Lung (tissue), 17 donors: ENCODE measurements at places on chromosomes 13 and 19.

DNA sequence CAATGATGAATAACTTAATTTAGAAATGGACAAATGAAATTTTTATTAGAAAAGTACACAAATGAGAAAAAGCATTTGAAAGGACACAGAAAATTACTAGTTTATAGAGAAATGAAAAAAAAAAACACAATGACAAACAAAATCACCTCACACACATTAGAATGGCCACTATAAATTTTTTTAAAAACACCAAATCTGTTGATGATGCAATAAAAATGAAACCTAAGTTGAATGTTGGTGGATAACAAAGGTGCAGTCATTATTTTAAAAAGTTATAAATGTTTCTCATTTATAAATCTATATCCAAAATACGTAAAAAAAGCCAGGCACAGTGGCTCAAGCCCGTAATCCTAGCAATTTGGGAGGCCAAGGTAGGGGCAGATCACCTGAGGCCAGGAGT is 20.8 kb downstream of the ZNF626 start:
- no peak overlapping the region for H3K4me3 ChIP-seq
- no peaks in the 10 kb centered on the region for H3K4me1 ChIP-seq
- H3K36me3 ChIP-seq, result peaks cover 18% of the 10 kb centered on the region
- no peak overlapping the region for H3K27ac ChIP-seq
- no peaks in the 10 kb centered on the region for H3K27me3 ChIP-seq
- DNase-seq, result no peak

- no peaks in the 10 kb centered on the region for H3K4me1 ChIP-seq
- DNase-seq, result no peak
- H3K27me3 ChIP-seq, result no peaks in the 10 kb centered on the region
These were observed 221.0 kb downstream of the EFNB2 start for GRCh38 chr13:106314417-106314816.

GRCh38 chr19:7742575-7742974 is 4.8 kb downstream of the CD209 start:
- H3K27ac ChIP-seq, result no peak overlapping the region
- H3K27me3 ChIP-seq, result no peaks in the 10 kb centered on the region
- H3K4me1 ChIP-seq, result no peaks in the 10 kb centered on the region
- no peaks in the 10 kb centered on the region for H3K36me3 ChIP-seq

GRCh38 chr19:34096020-34096915 is 76.0 kb upstream of the LSM14A start:
- H3K4me1 ChIP-seq, result no peaks in the 10 kb centered on the region
- no peaks in the 10 kb centered on the region for H3K27me3 ChIP-seq
- H3K36me3 ChIP-seq, result no peaks in the 10 kb centered on the region
- DNase-seq, result peak; percentile 73

DNA sequence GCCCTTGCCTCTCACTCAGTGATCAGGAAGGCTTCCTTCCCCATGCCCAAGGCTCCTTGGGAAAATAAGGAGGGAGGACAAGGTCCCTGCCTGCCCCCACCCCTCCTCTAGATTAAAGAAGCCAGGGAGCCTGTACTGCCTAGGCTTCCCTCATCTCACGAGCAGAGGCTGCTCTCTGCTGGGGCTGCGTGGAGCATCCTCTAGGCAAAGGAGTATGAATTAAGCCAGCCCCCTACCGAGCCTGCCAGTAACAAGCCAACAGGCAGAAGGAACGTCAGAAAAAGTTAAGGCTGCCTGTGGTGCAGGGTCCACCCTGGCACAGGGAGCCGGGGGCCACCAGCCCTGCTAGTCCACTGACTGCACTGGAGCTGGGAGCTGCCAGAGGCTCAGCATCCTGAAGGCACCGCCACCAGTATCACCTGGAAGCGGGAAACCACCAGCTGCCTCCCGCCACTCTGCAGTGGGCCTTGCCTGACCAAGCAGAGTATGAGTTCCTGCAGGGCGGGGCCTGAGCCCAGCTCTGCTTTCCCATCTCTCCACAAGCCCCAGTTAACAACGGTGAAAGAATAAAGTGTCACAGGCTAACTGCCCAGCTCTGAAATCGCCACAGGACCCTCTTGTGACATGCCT is 6.8 kb downstream of the NAPA start:
- no peak for DNase-seq
- peaks cover 16% of the 10 kb centered on the region for H3K4me1 ChIP-seq

DNA sequence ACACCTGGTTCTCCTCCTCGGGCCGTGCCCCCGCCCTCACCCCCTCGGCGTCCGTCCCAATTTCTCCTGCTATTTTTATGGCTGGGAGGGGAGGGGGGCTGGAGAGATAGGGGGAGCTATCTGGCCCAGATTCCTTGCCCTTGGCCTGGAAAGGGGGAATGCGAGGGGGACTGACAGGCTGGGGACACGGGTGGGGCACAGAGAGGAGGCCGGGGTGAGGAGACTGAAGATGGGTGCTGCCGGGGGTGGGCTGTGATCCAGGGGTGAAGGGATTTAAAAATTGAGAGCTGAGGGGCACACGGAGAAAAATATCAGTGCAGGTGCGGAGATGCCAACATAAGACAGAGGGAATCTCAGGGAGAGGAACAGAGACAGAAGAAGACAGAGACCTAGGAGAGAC is 2.3 kb downstream of the PRKCG start:
- H3K36me3 ChIP-seq, result no peaks in the 10 kb centered on the region
- H3K27me3 ChIP-seq, result peaks cover 2% of the 10 kb centered on the region
- H3K4me3 ChIP-seq, result no peak overlapping the region
- no peaks in the 10 kb centered on the region for H3K4me1 ChIP-seq
- DNase-seq, result no peak

DNA sequence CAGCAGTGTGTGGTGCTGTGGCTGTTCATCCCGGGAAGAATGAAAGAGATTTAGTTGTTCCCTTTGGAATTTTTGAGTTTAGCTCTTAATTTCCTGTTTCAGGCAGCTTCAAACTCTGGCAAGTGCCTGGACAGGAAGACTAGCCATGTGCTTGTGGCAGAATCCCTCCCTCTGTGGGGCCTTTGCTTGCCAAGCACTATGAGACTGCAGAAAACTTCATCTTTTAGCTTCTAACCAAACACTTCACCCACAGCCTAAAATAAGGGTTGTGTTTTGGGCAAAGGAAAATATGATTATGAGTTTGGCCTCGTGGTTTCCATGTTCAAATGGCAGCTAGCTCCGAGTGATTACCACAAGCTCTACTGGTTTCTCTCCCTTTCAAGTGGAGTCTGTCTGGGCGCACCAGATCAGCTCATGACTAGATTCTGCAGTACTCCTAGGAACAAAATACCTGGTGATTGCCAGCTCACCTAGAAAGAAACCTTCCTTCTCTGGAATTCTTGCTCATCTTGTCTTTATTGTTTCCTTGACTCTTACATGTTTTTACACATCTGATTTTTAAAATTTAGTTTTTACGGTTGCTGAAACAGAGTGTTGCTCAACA is 707.5 kb downstream of the SLITRK6 start:
- H3K27me3 ChIP-seq, result no peaks in the 10 kb centered on the region
- no peak for DNase-seq
- no peaks in the 10 kb centered on the region for H3K36me3 ChIP-seq
- no peak overlapping the region for H3K27ac ChIP-seq
- H3K4me1 ChIP-seq, result no peaks in the 10 kb centered on the region

DNA sequence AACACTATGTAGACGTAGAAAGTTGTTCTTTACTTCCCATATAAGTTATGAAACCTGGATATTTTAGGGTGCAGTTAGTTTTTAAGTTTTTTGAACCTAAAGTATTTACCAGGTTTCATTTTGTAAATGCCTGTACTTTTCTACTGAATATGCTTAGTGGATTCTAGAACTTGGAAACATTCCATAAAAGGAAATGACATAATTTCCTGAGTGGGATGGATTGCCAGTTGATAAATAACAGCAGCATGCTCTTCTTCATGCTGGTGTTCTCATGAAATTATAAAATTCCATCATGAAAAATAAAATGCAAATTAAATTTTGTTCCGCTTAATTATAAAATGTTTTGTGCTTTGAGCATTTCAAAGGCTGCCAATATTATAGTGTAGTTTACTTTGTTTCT is 362.2 kb upstream of the PCDH20 start:
- H3K27ac ChIP-seq, result no peak overlapping the region
- no peaks in the 10 kb centered on the region for H3K36me3 ChIP-seq
- DNase-seq, result peak; percentile 40

- H3K36me3 ChIP-seq, result no peaks in the 10 kb centered on the region
- H3K27ac ChIP-seq, result no peak overlapping the region
- DNase-seq, result no peak
- no peaks in the 10 kb centered on the region for H3K27me3 ChIP-seq
- H3K4me3 ChIP-seq, result no peak overlapping the region
- H3K4me1 ChIP-seq, result no peaks in the 10 kb centered on the region
These were observed 510.3 kb downstream of the GPC6 start for GRCh38 chr13:93736909-93737308.

GRCh38 chr13:44259045-44260027 is 114.3 kb upstream of the SERP2 start:
- H3K4me1 ChIP-seq, result peaks cover 8% of the 10 kb centered on the region
- no peak overlapping the region for H3K27ac ChIP-seq
- no peak for DNase-seq
- no peaks in the 10 kb centered on the region for H3K36me3 ChIP-seq
- no peak overlapping the region for H3K4me3 ChIP-seq
- no peaks in the 10 kb centered on the region for H3K27me3 ChIP-seq

- H3K36me3 ChIP-seq, result no peaks in the 10 kb centered on the region
- H3K4me1 ChIP-seq, result peaks cover 61% of the 10 kb centered on the region
- H3K4me3 ChIP-seq, result no peak overlapping the region
- no peaks in the 10 kb centered on the region for H3K27me3 ChIP-seq
- H3K27ac ChIP-seq, result peak overlapping the region; percentile 5
These were observed 54.8 kb downstream of the GATAD2A start for GRCh38 chr19:19460258-19460731.

- peaks cover 50% of the 10 kb centered on the region for H3K36me3 ChIP-seq
- no peak overlapping the region for H3K4me3 ChIP-seq
- H3K27ac ChIP-seq, result no peak overlapping the region
- H3K4me1 ChIP-seq, result no peaks in the 10 kb centered on the region
These were observed 6.9 kb upstream of the GMIP start for GRCh38 chr19:19650331-19650730.

DNA sequence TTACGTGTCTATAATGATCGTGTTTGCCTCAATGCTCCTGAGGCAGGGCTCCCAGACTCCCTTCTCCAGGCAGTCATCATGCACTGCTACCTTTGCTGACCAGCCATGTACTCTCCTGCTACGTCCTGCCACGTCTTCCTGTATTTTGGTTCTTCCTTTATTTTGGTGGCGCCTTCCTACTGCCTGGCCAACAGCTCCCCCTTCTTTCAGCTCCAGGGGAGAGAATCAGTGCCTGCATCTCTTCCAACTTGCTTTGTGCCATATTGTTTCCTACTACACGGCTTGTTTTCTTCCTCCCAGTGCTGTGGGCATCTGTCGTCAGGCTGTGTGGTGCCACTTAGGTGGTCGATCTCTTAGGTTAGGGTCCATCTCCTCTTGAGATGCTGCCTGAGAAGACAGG is 96.2 kb downstream of the FGF9 start:
- H3K27ac ChIP-seq, result no peak overlapping the region
- H3K36me3 ChIP-seq, result no peaks in the 10 kb centered on the region
- no peaks in the 10 kb centered on the region for H3K27me3 ChIP-seq
- H3K4me1 ChIP-seq, result no peaks in the 10 kb centered on the region
- DNase-seq, result no peak

DNA sequence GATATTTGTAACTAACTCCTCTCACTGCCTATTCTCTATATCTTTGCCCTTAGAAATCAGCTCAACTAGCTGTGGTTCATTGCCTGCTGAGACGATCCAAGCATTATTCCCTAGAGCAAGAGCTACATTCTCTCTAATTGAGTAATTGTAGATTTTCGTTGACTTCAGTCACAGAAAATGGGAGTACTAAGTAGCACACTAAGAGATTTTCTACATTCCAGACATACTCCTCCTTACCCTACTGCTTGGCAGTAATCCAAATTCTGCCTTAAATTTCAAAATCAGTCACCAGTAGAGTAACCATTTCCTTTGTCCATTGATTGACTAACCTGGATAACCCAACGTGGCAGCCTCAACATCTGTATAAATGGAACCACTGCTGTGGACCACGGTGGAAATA is 1786.8 kb downstream of the SLITRK5 start:
- DNase-seq, result no peak
- H3K27me3 ChIP-seq, result no peaks in the 10 kb centered on the region
- H3K4me3 ChIP-seq, result no peak overlapping the region
- no peaks in the 10 kb centered on the region for H3K4me1 ChIP-seq

DNA sequence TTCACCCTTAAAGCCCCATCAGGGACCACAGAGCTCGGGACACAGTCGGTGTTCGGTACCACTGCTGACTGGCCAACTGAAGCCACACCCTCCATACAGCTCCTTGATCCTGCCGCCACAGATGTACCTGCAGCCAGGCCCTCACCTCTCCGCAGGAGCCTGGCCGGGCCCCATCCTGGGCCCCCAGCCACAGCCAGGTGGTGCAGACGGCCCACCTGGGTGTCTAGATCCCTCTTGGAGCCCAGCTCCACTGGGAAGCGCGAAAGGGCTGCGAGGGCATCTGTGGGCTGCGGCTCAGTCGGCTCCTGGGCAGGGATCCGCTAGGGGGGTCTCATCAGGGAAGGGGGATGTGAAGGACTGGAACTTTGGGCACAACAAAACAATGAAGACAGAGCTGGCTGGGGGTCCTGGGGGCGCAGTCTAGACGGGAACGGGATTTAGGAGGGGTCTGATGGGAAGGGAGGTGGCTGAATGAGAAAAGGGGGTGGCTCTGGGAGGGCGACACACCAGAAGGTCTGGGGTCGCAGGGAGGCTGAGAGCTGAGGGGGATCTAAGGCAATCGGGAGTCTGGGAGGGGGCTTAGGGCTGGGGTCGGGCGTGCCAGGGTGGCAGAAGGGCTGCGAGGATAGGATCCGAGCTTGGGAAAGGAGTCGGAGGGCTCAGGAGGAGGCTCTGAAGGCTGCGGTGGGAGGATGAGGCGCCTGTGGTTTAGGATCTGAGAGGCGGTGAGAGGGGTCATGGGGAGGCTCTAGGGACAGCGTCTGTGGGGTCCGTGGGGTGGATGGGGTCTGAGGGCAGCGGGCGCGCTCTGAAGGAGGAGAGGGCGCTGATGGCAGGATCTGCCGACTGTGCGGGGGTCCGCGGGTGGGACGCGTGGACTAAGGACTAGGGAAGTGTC is 15.8 kb downstream of the PRODH2 start:
- H3K27me3 ChIP-seq, result peaks cover 7% of the 10 kb centered on the region
- H3K4me1 ChIP-seq, result no peaks in the 10 kb centered on the region
- no peaks in the 10 kb centered on the region for H3K36me3 ChIP-seq
- no peak overlapping the region for H3K27ac ChIP-seq
- no peak for DNase-seq

DNA sequence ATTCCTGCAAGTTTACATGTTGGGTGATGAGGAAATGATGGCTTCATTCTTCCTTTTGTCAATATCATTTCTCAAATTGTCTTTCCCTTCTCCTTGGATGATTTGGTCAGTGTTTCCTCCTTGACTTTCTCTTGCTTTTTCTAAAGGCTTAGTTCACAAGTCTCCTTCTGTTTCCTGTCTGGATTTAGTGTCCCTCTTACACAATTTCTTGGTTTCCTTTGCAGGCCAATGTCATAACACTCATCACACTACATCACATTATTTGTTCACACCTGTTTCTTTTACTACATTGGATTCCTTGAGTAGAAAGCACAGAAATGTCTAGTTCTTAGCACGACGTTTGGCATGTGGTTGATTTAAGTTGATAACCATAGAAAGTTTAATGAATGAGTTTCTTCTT is 490.7 kb downstream of the TDRD3 start:
- no peaks in the 10 kb centered on the region for H3K27me3 ChIP-seq
- H3K27ac ChIP-seq, result no peak overlapping the region
- no peaks in the 10 kb centered on the region for H3K36me3 ChIP-seq

GRCh38 chr19:36060430-36060829 is 5.7 kb downstream of the WDR62 start:
- peaks cover 7% of the 10 kb centered on the region for H3K36me3 ChIP-seq
- H3K27me3 ChIP-seq, result no peaks in the 10 kb centered on the region
- H3K4me3 ChIP-seq, result no peak overlapping the region
- no peak overlapping the region for H3K27ac ChIP-seq
- H3K4me1 ChIP-seq, result peaks cover 11% of the 10 kb centered on the region
- no peak for DNase-seq

GRCh38 chr19:11256189-11256588 is 6.1 kb downstream of the DOCK6 start:
- H3K27ac ChIP-seq, result peak overlapping the region; percentile 50
- DNase-seq, result peak; percentile 95
- no peaks in the 10 kb centered on the region for H3K27me3 ChIP-seq
- H3K36me3 ChIP-seq, result peaks cover 13% of the 10 kb centered on the region
